ENCODE measurements at places on chromosomes 5 and 9. TPM values are rescaled to one million over a fixed set of nuclear protein-coding genes. Genes with fewer than 3 reads are reported as not detected.

Gene PROB1
- 0.17 TPM for total RNA-seq

Gene EIF4EBP3
- 2.1 TPM for total RNA-seq

Gene DNAI1
- total RNA-seq, result 0.08 TPM

Gene IER5L
- 33.2 TPM for total RNA-seq

Gene GLDC
- 14.0 TPM for total RNA-seq

Gene PCDHB8
- 0.32 TPM for total RNA-seq

Gene STKLD1
- 0.71 TPM for total RNA-seq

Gene REEP2
- 8.1 TPM for total RNA-seq

Gene PHF24
- 0.10 TPM for total RNA-seq

Gene GMCL2
- not detected for total RNA-seq

Gene UNC13B
- 10.0 TPM for total RNA-seq

Gene GPR21
- not detected for total RNA-seq

Gene PAEP
- 0.14 TPM for total RNA-seq

Gene C7
- not detected for total RNA-seq

Gene RBM27
- total RNA-seq, result 14.5 TPM

Gene BNC2
- 4.1 TPM for total RNA-seq

Gene LRRC70
- total RNA-seq, result 0.25 TPM

Gene FLT4
- 3.1 TPM for total RNA-seq

Gene PALM2AKAP2
- total RNA-seq, result 0.06 TPM

Gene CCDC183
- total RNA-seq, result 0.16 TPM

Gene CDKN2B
- total RNA-seq, result not detected

Gene AFAP1L1
- total RNA-seq, result 8.1 TPM

Gene GZMA
- not detected for total RNA-seq

Gene HTR4
- total RNA-seq, result not detected

Gene MLANA
- not detected for total RNA-seq

Gene TLE1
- 89.1 TPM for total RNA-seq

Gene CD274
- 1.6 TPM for total RNA-seq

Gene SPINK13
- total RNA-seq, result not detected

Gene ARHGEF39
- total RNA-seq, result 19.3 TPM

Gene ZNF658
- 2.0 TPM for total RNA-seq

Gene SH3GL2
- 0.09 TPM for total RNA-seq

Gene CENPP
- total RNA-seq, result 7.0 TPM

Gene MLLT3
- total RNA-seq, result 12.8 TPM

Gene SPEF2
- total RNA-seq, result 2.3 TPM

Gene BTNL3
- total RNA-seq, result not detected

Gene SAPCD2
- total RNA-seq, result 25.3 TPM

Gene MARCOL
- total RNA-seq, result not detected

Gene TMEM215
- total RNA-seq, result 0.02 TPM

Gene SOHLH1
- not detected for total RNA-seq

Gene GFI1B
- total RNA-seq, result not detected

Gene ACTBL2
- 0.03 TPM for total RNA-seq

Gene C5orf58
- total RNA-seq, result not detected

Gene PCDHB2
- 3.5 TPM for total RNA-seq

Gene SLC12A7
- total RNA-seq, result 21.8 TPM

Gene OTULINL
- total RNA-seq, result 6.1 TPM

Gene DOCK8
- 0.23 TPM for total RNA-seq

Gene SLCO6A1
- total RNA-seq, result not detected

Gene FCN1
- total RNA-seq, result not detected

Gene CCL21
- total RNA-seq, result not detected

Gene F2RL1
- total RNA-seq, result 260 TPM

Gene LRRC19
- total RNA-seq, result not detected

Gene BDP1
- 10.6 TPM for total RNA-seq

All from A549 treated with CORT108297 at 1 μM for 4 hours (cell line).